ENCODE measurements at places on chromosomes 5 and 9.

- DNase-seq: no peak
Observed at GRCh38 chr9:34572092-34572491, 17.4 kb downstream of the CNTFR start.

- no peak for DNase-seq
Observed at GRCh38 chr5:16727755-16728325, 111.0 kb upstream of the RETREG1 start.

DNA sequence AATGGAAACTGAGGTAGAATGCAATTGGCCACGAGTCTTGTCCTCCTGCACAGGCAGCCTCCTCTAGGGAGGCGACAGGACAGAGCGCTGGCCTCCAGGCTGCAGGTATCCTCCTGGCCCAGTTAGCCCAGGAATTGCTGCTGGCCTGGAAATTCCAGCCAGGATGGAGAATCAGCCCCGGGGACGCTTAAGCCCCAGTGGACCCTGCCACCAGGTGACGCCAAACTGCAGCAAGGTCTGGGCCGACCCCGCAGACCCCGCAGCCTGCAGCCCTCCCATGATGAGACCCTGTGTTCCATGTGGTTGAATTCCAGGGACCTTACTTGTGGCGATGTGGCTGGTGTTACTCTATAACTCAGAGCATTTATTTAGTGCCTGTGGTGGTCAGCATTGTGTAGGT, 7.3 kb downstream of the CACFD1 start:
- no peak for DNase-seq

DNA sequence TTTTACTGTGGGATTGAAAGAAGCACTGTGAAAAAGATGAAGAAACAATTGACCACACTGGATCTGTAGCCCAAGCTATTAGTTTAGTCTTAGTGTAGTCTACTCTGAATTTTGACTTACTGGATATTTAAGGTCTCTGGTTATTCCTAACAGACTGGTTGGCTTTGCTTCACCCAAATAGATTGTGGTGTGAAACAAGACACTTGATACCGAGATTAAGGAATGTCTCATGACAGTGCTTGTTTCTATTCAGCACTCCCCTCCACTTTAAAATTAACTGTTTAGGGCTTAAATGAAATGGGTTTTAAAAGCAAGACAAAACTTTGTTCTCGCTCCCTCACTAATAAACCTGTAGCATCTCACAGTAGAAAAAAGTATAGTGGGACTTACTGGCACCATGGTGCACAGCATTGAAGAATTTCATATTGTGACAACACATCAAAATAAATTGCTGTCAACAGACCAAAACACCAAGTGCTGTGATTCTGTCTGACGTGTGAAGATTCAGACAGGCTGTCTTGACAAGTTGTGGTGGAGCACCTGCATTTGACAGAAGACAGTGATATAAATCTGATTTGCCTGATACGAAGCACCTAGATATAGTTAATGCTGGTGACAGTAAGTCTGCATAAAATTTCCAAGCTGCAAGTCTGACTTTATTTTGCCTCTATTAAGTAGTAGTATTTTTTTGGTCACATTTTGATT, 73.1 kb downstream of the PBX3 start:
- no peak for DNase-seq

DNA sequence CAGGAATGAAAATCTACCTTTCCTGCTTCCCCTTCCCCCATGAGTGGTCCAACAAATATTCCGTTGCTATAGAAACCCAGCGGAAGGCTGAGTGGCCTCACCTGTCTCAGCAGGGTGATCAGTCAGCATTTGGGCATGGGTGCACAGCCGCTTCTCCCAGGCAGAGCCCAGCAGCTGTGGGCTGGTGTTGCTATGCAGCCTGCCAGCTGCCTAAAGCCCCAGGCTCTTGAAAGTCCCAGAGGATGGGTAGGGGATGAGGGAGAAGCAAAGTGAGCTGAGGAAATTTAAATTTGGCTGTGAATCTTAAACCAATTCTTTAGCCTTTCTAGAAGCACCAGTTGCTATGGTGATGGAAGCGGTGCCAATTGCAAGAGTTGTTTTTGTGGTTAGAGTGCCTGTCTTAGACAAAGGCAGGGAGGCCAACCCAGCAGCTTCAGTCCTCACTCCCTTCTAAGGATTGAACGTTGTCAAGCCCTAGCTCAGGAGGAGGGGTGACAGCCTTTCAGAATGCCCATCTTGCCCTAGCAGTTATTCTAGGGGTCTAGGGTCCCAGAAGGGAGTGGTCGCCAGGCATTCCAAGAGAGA, 151.5 kb upstream of the PITX1 start:
- no peak for DNase-seq

GRCh38 chr9:89234205-89235067, 55.8 kb upstream of the SHC3 start:
- DNase-seq: no peak

DNA sequence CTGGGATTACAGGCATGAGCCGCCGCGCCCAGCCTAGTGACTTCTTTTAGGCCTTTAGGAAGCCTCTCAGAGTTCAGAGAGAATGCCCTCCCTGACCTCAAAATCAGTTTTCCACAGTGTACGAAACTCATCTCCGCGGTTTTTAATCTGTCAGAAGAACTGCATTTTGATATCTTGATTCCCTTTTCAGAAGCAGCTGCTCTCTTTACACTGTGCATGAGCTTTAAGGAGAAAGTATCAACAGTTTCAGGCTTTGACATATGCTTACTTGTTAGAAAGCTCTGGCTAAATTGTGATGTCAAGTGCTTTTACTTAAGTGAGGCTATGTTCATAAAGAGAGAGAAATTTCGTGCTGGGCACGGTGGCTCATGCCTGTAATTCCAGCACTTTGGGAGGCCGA, 74.6 kb downstream of the USP20 start:
- DNase-seq: no peak

- DNase-seq: no peak
Observed at GRCh38 chr9:83514767-83515166, 23.4 kb downstream of the FRMD3 start.

DNA sequence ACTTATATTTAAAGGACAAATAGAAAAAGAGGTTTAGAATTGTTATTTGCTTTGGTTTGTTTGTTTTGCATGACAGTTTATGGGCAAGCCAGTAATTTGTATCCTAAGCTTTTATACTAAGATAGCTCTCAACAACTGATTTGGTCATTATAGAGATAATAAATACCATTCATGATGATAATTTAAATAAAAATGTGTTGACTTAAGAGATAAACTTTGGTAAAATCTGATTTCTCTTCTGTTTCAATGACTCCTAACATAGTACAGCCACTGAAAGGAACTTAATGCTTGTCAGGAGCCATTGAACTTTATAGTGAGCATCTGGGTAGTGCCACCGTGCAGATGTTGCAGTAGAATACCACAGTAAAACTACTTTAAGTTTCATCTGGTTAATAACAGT, 160.7 kb upstream of the ACOT12 start:
- no peak for DNase-seq

- no peak for DNase-seq
Observed at GRCh38 chr5:129773376-129773775, 25.5 kb downstream of the MINAR2 start.

- DNase-seq: no peak
Observed at GRCh38 chr5:58407042-58407719, 52.7 kb downstream of the PLK2 start.

GRCh38 chr5:120550358-120550757, 86.3 kb downstream of the PRR16 start:
- no peak for DNase-seq

- no peak for DNase-seq
Observed at GRCh38 chr5:118224546-118224945, 763.8 kb downstream of the DTWD2 start.

DNA sequence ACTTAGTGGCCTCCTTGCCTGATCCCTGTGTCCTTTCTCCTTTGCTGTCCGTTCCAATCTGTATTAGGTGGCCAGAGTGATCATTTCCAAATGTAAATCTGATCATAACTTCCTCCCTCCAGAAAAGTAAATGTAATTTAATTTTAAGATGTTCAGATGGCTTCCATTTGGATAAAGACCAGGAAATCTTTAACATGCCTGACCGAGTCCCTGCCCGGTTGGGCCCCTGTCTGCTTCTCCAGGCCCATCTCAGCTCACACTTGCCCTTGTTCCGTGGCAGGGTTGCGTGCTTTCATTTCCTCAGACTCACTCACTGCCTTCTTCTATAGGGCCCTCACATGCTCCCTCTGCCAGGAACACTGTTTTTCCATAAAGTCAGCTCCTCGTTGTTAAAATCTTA, 7.6 kb downstream of the MAP3K1 start:
- DNase-seq: no peak

DNA sequence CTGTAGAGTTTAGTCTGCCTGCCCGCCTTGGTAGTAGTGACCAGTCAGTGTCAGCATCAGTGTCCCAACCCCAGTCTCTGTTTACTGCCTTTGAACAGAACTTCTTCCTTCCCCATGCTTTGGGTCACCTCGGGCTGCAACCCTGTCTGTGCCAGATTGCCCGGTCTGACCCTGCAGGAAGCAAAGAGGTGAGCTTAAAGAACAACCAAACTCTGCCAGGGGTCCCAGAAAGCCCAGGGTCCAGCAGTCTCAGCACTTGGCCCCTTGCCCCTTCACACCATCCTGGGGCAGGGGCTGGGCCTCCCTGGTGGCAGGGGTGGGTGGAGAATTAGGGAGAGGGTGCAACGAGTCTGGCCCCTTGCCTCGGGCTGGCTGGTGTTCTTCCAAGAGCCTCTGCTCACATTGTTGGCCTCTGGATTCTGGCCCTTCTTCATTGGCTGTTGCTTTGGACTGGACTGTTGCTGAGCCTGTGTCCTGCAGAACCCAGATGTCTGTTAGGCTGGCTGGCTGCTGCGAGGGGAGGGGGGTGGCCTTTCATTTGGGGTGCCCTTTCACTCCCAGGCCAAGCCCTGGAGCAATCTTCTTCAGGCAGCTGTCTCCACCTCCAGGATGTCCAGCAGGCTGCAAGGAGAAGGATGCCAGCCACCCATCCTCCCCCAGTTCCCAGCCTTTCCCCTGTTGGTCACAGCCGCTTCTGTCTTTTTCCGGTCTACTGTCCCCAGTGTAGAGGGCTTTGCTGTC, 51.2 kb downstream of the SAR1B start:
- no peak for DNase-seq

DNA sequence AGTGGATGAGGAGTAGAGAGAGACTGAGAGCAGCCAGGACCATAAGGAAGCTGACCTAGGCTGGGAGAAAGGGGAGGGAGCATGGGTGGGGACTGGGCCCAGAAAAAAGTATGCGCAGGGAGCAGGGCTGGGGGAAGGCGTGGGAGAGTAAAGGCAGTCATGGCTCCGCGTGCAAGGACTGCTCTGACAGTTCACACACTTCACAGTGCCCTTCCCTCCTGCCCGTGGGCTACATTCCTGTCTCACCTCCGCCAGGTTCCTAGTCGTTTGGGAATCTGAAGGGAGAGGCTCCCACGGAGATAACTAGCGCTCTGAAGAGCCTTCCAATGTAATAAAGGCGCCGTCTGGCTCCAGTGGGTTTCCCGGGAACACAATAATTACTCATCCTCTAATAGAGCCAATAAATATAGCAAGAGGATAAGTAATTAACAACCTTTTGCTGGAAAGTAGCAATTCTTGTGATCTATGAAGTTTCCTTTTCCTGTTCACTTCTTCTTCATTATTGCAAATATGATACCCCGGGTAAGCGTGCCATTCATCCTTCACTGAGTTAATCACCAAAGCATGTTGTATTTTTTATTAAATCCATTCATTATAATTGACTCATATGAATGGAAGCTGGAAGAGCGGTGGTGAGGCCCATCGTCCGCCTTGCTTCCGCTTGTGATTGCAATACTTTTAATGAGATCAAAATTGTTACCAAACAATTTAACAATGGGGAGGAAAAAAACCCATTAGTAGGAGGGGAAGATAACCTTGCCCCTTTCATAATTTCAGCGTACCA, 39.3 kb downstream of the TTLL11 start:
- DNase-seq: no peak

DNA sequence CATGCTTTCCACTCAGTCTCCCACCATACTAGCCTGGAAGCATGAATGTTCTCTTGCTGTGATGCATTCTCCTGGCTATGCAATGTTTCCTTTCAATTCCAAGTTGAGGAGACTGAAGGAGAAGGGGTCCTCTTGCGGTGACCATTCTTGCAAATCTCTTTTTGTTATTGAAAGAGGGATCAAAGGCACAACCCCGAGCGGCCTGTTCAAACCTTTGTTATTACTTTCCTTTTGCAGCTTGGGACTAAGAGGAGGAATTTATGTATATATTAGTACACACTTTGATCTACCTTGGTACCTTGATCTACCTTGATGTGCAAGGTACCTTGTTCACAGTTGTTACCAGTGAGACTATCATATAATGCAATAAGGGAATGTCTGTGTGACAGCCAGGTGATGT, 147.3 kb downstream of the KCTD16 start:
- DNase-seq: no peak

DNA sequence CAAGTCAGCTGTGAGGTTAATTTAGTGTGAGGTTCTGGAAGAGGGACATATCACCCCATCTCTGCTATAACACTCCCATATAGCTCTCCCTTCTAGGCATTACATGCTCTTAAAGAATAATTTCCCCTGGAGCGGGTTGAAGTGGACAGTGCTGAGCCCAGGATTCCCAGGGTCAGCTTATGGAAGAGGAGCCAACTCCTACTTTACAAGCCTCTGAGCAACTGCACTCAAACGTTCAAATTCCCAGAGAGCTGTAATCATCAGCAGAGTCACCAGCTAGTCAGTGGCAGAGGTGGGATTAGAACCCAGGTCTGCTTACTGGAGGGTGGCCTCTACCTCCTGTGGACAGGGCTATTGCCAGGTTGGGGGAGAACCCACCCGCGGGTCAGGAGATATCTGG, 1.4 kb downstream of the NEURL1B start:
- no peak for DNase-seq

GRCh38 chr5:150317048-150318003, 14.6 kb upstream of the ARSI start:
- no peak for DNase-seq

GRCh38 chr5:61409568-61409967, 77.5 kb downstream of the ZSWIM6 start:
- no peak for DNase-seq

GRCh38 chr5:32680183-32680582, 30.9 kb upstream of the NPR3 start:
- DNase-seq: no peak

- DNase-seq: no peak
Observed at GRCh38 chr5:107543868-107544267, 126.9 kb downstream of the EFNA5 start.

GRCh38 chr9:122398371-122398924, 27.6 kb downstream of the PTGS1 start:
- DNase-seq: no peak

Data from activated CD4-positive, alpha-beta T cell treated with anti-CD3 and anti-CD28 coated beads for 4 hours (primary cell).